ENCODE measurements at places on chromosomes 2 and 18.
A peak's percentile ranks its signal among the peaks of the same experiment; 100 is the strongest.

GRCh38 chr2:196330645-196331044, 159.3 kb upstream of the STK17B start:
- DNase-seq, result no peak

DNA sequence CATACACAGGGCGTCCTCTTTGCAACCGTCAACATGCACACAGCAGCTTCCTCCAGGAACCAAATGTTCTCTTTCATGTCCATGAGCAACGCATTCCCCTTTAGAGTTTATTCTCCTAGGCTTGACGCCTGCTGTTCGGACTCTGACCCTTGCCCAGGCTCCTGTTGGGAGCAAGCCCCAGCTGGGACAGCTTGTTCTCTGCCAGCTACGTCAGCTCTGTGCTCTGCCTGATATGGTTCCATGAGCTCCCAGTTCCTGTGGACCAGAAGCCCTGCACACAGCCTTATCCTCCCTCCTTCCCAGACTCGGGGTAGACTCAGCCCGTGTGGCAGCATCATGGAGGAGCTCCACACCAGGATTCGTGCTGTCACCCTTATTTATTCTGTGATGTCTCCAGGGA, 253.1 kb upstream of the PXDN start:
- no peak for DNase-seq

- no peak for DNase-seq
Observed at GRCh38 chr2:131542438-131543384, 15.0 kb downstream of the CCDC74A start.

GRCh38 chr2:150267651-150268415, 219.6 kb downstream of the RND3 start:
- no peak for DNase-seq

DNA sequence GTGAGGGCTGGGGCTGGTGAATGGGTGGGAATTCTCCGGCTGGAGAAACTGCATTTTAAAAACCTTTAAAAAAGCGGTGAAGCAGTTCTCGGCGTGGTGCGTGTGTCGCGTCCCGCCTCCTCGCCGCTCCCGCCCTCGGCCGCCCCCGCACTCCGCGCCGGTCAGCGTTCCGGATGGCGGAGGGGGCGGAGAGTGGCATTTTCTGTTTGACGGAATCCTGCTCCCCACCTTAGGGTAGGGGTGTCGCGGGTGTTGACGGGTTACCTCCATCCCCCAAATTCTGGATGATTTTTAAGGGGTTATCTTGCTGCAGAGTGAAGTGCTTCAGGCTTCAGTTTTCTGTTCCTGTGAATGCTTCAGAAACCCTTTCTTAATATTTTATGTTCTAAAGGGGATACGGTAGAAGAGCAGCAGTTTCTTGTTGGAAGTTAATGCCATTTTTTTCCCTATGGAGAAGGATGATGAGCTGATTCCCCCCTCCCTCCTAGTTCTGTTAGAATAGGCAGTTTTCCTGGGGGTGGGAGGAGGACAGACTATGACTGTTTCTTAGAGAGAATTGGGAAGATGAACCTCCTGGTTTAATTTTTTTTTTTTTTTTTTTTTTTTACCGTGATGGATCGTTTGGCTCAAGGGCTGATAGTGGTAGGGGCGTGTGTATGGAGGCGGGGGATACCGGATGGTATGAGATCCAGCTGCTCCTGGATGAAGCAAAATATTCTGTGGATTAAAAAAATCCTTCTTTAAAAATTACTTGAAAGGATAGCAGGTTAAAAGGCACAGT, 756 bp downstream of the ABI2 start:
- peak; percentile 43 for DNase-seq

- no peak for DNase-seq
Observed at GRCh38 chr2:106076941-106077340, 117.2 kb downstream of the UXS1 start.

DNA sequence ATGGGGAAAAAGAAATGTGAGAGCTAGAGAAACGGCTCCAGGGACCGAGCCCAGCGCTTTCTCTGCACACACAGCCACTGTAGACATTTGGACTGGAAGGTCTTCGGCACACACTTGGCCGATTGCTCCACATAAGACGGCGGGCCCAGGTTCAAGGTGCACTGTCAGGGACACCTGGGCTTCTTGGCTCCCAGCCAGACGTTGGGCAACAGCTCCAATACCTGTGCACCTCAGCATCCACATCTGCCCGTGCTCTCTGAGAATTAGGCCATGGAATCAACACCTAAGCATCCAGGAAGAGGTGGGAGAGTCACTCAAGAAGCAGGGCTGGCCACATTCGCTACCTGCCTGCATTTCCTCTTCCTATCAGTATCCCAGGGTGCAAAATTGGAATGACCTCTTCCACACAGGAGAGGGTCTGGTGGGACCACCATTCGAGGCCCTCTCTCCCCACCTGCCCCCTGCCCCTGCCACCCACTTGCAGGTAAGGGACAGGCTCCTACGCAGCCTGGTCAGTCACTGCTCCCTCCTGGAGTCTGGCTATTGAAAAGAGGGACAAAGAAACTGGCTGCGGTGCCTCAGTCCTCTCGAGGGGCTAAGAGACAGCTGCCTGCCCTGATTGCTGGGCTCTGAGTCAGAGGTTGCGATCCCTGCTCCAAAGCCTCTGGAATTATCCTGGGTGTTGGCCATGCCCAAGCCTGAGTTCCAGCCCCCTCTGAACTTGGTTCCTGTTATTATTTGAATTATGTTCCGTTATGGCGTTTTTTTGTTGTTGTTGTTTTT, 40.1 kb upstream of the TAF1B start:
- DNase-seq, result no peak

GRCh38 chr2:183341057-183341456, 216.8 kb downstream of the NUP35 start:
- DNase-seq, result no peak
